A549 (cell line): ENCODE measurements at places on chromosomes 3 and 15.

DNA sequence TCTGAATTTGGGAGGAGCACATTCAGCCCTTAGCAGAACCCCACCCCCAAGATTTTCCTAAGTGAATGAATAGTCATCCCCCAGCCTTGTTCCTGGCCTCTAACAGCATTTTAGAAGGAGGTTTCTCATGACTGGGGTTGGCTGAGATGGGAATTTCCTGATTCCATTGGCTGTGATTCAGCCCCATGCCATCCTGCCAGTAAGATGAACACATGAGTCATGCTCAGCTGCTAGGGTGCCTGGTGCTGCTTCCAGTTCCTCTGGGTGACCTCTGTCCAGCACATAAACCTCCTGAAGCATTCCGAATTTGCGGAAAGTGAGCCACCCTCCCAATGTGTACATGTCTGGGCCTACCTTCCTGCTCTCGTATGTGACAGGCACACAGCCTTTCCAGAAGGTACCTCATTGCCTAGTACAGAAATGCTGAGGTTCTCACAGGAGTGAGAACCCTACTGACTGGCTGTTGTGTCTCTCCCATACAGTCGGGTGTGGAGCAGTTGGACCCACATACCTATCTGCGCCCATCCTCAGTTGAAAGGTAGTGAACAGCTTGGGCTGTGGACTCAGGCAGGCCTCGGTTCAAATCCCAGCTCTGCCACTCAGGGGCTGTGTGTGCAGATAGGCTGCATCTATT is 91.7 kb downstream of the APBA2 start:
- peak; percentile 91 for DNase-seq

GRCh38 chr3:159892801-159893200 is 95.8 kb upstream of the IL12A start:
- DNase-seq = no peak

DNA sequence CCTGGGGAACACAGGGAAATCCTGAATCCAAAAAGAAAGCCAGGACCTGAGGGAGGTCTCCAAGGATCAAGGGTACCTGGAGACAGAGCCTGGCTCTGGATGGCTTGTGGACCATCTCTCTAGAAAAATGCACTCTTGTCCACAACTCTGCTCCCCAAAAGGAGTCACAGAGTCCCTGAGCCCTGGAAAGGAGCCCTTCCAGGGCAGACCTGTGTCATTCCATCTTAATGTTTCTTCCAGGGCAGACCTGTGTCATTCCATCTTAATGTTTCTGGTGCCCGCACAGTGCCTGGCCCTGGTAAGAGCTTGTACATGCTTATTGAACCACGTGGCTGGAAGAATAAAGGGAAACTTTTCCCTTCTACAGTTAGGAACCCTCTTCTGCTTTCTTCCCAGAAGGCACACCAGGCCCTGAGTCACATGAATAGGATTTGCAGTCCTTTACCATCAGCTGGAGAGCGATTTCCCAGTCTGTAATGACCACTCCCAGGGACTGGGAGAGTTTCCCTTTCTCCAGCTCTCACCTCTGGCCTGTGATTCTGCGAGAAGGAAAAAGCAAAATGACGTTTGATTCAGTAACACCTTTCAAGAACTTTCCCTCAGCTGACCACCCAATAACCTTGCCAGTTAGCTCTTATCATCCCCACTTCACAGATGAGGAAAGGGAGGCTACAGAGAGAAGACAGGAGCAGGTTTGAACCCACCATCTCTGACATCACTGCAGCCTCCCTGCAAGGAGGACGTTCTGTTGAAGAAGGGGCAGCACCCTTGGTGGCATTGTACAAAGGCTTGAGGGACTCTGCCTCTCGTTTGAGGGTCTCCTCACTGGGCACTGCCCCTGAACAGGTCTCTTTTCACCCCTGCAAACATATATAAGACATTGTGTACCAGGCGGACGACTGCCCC is 35.8 kb upstream of the SLCO2A1 start:
- no peak for DNase-seq

DNA sequence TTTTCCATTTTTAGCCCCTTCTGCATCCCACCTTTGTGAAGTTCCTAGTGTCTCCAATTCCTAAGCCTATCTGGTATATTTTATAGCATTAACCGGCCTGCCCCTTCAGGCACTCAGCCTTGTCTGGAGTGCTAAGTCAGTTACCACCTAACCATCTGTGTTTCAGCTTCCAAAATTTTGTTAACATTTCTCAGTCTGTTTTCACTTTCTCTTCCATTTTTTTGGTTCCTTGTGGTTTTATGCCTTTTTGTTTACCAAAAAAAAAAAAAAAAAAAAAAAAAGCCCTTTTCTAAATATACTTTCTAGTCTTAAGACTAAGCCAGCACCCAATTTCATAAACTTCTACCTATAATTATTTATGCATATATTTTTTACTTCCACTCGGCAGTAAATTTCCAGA is 92.4 kb downstream of the CSNK1G1 start:
- DNase-seq = no peak

GRCh38 chr3:23501201-23501802 is 298.2 kb downstream of the UBE2E2 start:
- DNase-seq = no peak

DNA sequence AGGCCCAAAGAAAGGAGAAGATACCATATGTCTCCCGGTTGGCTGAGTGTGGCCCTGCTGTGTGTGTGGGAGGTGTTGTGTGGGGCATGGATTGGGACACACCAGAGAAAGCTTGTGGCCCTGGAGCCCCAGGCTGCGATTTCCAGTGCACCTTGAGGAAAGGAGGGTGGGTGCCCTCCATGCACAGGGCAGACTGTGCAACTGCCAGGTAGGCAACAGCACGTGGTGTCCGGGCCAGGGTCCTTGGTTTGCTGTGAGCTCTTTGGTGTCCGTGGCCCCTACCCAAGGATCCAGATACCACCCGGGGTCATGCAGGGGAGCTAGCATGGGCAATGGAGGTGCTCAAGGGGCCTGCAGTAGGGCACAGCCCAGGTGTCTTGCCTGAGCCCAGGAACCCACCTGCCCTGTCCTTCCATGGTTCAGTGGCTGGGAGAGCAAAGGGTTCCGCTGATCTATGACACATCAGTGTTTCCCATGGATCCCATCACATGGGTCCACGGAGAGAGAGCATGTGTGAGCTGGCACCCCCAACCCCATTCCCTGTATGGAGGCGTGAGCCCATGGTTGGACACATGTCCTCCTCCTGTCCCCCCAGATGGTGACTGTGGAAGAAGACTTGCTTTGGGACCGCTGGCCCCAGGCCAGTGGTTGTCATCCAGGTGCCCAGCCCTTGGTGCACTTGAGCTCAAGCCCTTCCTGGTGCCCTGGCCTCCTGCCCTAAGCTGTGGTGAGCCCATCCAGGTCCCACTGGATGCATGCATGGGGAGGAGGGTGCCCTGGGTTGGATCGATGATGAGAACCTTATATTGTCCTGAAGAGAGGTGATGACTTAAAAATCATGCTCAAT is 223.4 kb downstream of the SNRPN start:
- DNase-seq = no peak

GRCh38 chr15:45763170-45763869 is 128.5 kb downstream of the SQOR start:
- no peak for DNase-seq

DNA sequence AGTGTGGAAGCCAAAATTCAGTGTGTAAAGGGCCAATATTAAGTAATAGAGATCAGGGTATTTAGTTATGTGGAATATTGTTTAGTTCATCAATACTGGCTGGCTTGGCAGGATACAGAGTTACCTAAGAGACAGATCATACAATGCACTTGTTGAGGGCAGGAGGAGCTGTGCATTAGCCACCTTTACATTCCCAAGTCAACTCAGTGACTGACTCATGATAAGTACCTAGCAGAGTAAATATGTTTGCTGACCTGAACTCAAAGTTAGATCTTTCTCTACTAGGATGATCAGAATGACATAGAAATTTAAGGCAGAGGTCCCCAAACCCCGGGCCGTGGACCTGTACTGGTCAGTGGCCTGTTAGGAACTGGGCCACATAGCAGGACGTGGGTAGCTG is 3.5 kb upstream of the ABHD17C start:
- DNase-seq = no peak

DNA sequence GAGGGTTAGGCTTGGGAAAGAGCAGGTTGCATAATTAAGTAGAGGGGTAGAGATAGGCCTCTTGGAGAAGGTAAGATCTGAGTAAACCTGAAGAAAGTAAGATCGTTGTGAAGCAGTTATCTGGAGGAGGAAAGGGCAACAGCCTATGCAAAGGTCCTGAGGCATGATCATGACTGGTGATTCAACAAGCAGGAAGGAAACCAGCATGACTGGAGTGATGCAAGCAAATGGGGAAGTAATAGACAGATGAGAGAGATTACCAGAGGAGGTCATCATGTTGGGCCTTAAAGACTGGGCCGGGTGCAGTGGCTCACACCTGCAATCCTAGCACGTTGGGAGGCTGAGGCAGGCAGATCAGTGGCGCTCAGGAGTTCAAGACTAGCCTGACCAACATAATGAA is 360.2 kb downstream of the EPHB1 start:
- no peak for DNase-seq

GRCh38 chr3:143171141-143171980 is 51.8 kb downstream of the CHST2 start:
- no peak for DNase-seq

DNA sequence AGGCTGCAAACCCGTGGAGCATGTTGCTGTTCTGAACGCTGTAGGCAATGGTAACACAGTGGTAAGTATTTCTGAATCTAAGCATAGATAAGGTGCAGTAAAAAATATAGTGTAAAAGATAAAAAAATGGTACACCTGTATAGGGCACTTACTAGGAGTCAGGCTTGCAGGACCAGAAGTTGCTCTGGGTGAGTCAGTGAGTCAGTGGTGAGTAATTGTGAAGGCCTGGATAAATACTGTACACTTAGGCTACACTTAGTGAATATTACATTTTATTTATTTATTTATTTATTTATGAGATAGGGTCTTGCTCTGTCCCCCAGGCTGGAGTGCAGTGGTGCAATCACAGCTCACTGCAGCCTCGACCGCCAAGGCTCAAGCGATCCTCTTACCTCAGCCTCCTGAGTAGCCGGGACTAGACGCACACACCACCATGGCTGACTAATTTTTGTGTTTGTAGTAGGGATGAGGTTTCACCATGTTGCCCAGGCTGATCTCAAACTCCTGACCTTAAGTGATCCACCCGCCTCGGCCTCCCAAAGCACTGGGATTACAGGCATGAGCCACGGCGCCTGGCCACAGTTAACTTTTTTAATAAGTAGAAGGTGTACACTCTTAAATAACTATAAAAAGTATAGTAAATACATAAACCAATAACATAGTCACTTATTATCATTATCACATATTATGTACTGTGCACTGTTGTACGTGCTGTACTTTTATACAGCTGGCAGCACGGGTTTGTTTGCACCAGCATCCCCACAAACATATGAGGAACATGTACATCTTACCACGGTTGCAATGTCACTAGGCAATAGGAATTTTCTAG is 155.1 kb downstream of the IGF1R start:
- DNase-seq = peak; percentile 64

DNA sequence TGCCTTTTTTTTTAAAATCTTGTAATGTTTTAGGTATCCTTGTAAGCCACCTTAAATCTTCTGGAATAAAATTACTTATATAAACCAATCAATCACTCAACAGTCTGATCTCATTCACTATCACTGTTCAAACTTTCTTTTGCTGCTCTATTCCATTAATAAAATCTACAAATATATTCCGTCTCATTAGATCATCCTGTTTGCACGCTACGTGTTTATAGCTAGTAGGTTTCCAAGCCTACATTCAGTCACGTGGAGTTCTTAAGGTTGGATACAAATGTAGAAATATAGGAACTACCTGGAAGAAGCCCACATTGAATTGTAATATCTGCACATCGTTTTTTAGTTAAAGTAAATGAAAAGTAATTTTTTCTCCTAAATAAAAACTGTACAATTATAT is 274.8 kb upstream of the CNTN4 start:
- DNase-seq = no peak

- DNase-seq = no peak
These were observed 9.0 kb upstream of the THRB start for GRCh38 chr3:24503616-24504113.

- DNase-seq = no peak
These were observed 113.9 kb downstream of the DGKG start for GRCh38 chr3:186247821-186248814.

DNA sequence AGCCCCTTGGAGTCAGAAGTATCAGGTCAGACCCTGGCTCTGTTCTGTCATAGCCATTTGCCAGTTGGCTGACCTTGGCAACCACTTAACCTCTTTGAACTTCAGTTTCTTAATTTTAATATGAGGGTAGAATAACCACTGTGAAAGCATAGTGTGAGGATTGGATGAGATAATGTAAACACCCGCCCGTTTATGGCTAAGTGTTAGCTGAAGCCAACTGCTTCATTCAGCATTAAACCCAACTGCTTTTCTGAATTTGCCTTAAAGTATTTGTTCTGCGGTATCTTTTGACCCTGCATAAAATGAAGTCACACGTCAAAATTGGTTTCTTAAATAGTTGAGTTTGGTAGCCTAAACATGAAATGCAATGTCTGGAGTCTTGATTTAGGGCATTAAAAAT is 121.5 kb upstream of the ABHD17C start:
- no peak for DNase-seq

DNA sequence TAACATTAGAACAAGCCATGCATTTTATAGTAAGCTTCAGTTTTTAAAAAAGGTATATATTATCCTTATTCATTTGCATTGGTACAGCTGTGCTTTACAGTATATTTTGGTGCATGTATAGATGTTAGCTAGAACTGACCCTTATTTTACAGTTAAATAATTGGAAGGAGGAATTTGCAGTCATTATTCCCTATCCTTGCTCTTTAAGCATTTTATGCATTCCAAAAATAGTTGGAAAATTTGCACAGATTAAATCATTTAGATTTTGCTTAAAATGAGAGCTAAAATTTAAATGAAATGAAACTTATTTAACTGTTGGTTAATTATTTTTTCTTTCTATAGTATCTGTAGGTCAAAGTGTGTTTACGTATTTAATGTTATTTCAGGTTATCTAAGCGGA is 667.1 kb downstream of the NAALADL2 start:
- DNase-seq = no peak

DNA sequence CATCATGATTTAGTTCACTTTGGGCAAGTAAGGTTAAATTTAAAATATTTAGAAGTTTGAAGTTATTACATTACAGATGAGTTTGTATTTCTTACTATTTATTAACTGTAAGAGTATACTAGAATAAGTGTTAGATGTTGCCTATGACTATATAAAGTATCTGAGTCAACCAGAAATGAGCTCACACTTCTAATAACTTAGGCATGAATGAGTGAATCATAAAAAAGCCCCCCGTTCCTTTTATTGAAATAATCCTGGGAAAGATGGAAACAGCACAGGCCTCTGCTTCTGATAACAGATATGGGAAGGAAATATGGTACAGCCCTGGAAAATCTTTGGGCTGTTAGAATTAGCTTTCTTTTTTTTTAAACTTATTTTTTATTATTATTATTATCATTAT is 66.6 kb upstream of the TGFBR2 start:
- no peak for DNase-seq
